ENCODE measurements at places on chromosomes 2 and 18.

- DNase-seq = no peak
These were observed 36.9 kb upstream of the RAB31 start for GRCh38 chr18:9671214-9671613.

GRCh38 chr2:160387558-160388262 lies 105.9 kb downstream of the RBMS1 start:
- no peak for DNase-seq

DNA sequence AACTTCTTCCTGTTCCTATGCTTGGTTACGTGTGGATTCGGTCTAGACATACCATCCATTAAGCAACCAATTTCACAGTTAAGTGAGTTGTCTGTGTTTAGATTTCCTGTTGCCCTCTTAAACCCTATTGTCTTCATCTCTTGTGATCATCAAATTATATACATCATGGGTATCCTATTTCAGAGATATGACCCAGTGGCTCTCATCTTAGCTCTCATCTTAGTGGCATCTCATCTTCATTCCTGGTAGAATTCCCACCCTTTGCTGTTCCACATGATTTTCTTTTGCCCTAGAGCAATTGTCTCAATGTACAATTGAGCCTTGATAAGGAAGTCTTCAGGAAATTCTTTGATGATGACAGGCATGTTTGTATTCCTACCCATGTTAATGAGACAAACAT lies 29.4 kb upstream of the FN1 start:
- DNase-seq = no peak

- no peak for DNase-seq
These were observed 65.5 kb upstream of the ATG16L1 start for GRCh38 chr2:233185963-233186362.

DNA sequence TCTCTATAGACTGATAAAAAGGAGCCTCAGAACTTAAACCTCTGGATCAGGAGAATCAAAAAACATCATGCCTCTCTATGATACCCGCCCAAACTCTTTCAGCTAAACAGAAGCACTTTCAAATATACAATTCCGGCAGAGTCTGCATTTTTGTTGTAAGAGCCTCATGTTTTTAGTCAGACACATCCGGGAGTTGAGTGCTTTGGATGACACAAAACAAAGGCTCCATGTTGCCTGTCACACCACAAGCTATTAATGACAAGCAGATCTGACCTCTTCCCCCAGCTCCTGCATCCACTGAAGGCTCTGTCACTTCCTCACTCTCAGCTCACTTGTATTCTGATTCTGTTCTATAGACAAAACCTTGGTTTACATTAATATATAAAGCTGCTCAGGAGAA lies 33.2 kb downstream of the SLC38A11 start:
- no peak for DNase-seq

- DNase-seq = no peak
These were observed 9.9 kb upstream of the AOX1 start for GRCh38 chr2:200575957-200576356.

GRCh38 chr2:241734208-241734466 lies 293 bp upstream of the D2HGDH start:
- no peak for DNase-seq

DNA sequence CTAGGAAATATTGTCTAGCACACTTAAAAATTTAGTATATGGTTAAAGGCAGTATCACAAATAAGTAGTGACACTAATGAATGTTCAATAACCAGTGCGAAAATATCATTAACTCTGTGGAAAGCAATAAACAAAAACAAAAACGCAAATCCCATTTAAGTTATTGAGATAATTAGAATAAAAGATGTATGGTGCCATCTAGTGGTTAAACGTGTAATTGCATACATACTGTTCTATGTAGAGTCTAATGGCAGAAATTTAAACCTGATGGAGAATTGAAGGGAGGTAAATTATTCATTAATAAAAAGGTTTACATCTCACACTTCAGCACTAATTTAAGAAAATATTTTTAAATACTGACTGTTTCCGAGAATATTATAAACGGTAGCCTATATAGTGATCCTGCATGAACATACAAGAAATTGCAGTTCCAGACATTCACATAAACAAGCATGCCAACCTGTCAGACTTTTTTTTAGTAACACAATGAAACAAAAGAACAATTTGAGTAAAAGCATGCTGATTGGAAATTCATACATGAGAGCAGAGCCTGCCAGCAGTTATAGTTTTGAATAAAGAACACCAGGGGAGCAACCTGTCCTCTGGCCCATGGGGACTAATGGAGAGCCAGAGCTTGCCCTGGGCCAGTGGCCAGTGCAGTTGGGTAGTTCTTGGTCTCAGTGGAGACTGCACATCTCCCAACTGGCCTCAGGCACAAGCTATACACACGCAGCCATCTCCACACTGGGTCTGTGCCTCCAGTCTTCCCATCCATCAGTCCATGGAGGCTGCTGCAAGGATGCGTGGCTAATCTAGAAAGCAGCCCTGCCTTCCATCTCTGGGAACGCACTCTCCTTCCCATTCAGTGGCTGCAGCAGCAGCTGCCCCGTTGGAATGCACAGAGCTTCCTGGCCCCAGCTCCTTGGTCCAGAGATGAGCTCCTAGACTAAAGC lies 28.0 kb downstream of the GCG start:
- peak; percentile 44 for DNase-seq

DNA sequence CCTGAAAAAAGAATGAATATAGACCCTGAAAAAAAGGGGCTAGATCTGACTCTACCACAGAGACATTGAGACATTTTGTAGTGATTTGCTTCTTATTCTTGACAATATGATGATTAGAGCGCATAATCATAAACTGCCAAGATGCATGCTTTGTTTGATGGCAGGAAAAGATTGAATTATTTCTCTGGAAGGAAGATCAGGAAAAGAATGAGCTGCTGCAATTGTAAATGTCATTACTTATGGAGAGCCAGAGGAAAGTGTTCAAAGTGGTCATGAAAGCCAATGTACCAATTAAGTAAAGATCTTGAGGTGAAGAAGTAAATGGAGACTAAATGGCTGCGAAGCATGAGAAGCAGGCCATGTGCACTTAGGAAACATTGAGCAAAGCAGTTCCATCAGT lies 126.4 kb upstream of the NXPH2 start:
- no peak for DNase-seq

DNA sequence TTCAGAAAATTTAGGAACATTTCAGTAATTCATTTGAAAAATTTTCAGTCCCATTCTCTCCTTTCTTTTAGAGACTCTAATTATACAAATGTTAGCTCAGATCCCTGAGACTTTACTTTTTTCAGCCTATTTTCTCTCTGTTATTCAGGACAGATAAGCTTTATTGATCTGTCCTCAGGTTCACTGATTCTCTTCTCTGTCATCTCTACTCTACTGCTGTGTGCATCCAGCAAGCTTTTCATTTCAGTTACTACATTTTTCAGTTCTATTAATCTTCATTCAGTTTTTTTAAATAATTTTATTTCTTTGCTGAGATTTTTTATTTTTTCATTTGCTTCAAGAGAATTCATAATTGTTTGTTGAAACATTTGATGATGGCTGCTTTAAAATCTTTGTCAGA lies 22.1 kb upstream of the PIK3C3 start:
- no peak for DNase-seq

DNA sequence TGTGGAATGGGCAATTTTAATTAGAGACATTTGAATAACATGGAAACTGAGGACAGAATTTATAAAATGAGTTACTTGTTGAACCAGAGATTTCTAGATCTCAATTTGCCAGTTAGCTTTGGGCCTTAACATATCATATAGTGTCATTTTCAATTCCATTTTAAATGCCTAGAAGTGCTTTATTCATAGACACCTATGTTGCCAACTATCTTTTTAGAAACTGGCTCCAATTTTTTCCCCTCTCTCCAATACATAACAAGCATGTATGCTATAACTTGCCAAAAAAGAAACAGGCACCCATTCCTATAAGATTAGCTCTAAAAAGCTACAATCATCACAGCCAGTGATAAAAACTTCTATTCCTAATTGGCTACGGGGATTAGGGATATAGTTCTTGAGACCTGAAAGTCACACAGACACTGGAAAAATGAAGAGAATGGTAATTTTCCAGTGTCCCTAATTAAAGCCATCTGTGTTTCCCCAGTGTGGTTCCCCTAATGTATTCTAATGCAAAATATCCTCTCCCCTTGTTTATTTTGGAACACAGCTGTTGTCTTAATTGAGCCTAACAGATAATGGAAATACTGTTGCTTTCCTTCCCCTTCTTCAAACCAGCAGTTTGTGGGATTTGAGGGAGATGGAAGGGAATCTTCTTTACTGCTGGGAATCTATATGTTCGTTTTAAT lies 205.5 kb upstream of the FSHR start:
- no peak for DNase-seq

GRCh38 chr2:64036034-64036705 lies 16.9 kb upstream of the VPS54 start:
- peak; percentile 62 for DNase-seq

GRCh38 chr2:228658998-228659397 lies 477.5 kb upstream of the SPHKAP start:
- DNase-seq = no peak

DNA sequence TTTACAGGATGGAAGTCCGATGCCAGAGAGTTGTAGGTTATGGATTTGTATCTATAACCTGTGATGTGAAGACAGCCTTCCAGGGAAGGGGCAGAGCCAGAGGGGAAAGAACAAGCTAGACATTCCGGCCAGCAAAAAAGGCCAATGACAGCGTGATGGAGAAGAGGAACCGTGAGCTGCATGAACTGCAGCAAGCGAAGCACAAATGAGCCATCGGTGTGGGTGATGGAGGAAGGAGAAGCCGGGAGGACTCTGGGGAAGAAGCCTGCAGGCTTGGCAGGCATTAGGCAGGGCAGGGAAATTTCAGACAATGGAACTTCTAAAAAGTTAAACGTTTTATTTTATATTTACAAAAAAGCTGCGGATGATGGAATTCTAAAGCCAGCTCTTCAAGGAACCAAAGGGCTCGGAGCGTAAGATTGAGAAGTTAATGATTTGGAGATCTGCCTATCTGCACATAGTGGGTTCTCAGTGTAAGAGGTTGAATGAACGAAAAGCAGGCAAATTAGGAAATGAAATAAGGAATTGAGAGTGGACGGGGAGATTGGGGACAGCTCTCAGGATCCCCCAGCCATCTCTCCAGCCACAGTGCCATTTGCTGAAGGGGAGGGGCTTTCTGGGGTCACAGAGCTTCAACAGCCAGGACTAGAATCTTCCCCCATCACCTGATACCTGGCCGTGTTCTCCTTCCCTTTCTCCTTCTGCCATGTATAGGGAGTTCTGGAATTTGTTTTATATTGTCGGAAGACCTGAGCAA lies 28.4 kb downstream of the NGEF start:
- no peak for DNase-seq

GRCh38 chr2:60052601-60053000 lies 500.9 kb downstream of the BCL11A start:
- DNase-seq = no peak

DNA sequence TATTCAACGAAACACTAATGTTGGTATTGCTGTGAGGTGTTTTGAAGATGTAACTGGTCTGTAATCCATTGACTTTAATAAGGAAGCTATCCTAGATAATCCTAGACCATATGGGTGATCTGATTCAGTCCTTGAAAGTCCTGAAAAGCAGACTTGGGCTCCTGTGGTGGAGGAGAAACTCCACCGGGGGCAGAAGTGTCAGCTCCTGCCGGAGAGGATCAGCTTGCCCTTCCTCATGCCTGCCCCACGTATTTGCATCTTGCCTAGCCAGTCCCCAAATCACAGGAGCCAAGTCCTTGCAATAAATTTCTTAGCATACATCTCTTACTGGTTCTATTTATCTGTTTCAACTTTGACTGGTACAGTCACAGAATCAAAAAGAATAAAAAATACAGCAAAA lies 144.2 kb upstream of the DLGAP1 start:
- DNase-seq = no peak

GRCh38 chr18:57635003-57635822 lies 13.6 kb upstream of the NARS1 start:
- DNase-seq = no peak

- DNase-seq = no peak
These were observed 538.0 kb downstream of the SLC4A3 start for GRCh38 chr2:220165401-220165800.

GRCh38 chr2:237227592-237228280 lies 142.0 kb downstream of the COPS8 start:
- no peak for DNase-seq

- no peak for DNase-seq
These were observed 169.2 kb downstream of the TRIM43 start for GRCh38 chr2:95760806-95761525.

DNA sequence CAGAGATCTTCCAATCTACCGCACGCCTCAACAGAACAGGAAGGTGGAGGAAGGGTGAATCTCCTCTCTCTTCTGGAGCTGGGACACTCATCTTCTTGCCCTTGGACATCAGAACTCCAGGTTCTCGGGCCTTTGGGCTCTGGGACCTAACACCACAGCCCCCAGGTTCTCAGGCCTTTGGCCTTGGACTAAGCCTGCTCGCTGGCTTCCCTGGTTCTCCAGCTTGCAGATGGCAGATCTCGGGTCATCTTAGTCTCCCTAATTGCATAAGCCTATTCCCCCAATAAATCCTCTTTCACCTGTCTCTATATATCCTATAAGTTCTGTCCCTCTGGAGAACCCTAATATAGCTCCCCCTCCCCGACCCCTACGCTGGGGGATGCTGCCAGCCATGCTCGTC lies 14.8 kb downstream of the HS6ST1 start:
- no peak for DNase-seq

DNA sequence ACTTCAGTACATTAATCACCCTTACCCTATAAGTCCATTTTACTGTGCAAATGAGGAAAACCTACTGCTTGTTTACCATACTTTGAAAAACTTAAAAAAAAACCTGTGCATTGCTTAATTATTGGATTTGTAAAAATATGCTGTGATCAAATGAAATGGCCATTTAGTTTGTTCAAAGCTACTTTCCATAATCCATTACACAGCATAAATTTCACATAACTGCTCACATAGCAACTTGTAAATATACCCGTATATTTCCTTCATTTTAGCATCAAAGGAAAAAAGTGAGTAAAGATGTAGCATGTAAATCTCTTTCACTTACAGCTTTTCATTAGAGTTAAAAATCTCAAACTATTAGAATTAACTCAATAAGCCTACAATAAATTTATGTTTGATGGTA lies 415.1 kb downstream of the NR4A2 start:
- no peak for DNase-seq

GRCh38 chr2:61411109-61411508 lies 59.8 kb downstream of the USP34 start:
- DNase-seq = no peak

DNA sequence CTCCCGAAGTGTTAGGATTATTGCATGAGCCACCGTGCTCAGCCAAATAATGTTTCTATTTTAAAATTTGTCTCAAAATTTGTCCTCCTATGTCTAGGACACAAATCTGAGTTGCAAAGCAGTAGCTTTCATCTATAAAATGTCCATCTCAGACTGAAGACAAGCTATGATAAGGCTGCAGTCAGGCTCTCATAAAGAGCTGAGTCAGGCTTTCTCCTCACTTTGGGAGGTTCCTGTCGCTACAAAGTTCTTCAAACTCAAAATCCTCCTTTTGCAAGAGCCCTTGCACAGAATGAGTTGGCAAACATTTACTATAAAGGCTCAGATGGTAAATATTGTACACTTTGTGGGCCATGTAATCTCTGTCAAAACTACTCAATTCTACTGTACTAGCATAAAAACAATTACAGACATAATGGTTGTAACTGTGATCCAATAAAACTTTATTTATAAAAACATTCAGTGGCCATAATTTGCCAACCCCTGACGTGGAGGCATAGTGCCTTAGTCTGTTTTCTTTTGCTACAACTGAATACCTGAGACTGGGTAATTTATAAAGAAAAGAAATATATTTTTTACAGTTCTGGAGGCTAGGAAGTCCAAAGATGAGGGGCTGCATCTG lies 154.9 kb upstream of the SATB2 start:
- no peak for DNase-seq

GRCh38 chr2:38925982-38926381 lies 36.3 kb downstream of the ARHGEF33 start:
- no peak for DNase-seq

- no peak for DNase-seq
These were observed 2.4 kb upstream of the ASB1 start for GRCh38 chr2:238424313-238424700.
